ENCODE measurements at places on chromosomes 13 and 19.

DNA sequence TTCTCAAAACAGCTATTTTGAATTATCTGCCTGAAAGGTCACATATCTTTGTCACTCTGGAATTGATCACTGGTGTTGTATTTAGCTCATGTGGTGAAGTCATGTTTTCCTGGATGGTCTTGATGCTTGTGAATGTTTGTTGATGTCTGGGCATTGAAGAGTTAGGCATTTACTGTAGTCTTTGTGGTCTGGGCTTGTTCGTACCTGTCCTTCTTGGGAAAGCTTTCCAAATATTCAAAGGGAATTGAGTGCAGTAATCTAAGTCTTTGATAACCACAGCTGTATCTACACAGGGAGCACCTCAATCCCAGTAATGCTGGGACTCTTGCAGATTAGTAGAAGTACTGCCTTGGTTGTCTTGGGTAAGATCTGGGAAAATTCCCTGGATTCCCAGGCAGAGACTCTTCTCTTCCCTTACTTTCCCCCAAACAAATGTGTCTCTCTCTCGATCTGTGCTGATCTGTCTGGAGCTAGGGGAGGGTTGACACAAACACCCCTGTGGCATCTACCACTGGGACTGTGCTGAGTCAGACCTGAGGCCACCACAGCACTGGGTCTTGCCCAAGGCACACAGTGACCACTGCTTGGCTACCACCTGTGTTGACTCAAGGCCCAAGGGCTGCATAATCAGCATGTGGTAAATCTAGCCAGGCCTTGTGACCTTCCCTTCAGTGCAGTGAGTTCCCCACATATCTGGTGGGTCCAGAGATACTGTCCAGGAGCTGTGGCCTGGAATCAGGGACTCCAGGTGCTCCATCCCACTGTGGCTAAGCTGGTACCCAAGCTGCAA lies 5.5 kb upstream of the CYP4F3 start:
- DNase-seq = no peak

DNA sequence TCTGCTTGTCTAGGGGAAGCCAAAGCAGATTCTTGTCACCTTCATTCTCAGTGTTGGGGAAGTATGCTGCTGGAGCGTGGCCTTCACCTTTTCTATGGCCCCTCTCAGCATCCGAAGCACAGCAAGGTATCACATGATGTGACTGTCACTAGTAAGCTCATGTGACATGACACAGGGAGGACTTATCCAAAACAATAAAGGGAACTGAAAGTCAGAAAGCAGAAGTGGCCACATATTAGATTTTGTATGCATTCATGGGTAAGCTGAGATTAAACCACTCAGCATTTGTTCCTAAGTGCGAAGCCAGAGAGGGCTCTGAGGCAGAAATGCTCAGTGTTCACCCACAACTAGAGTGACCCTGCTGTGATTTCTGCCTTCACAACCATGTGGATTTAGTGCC lies 72.8 kb upstream of the PCDH8 start:
- DNase-seq = no peak

- DNase-seq = no peak
Observed at GRCh38 chr13:42603571-42603970, 29.6 kb downstream of the TNFSF11 start.

- DNase-seq = no peak
Observed at GRCh38 chr19:46919324-46919723, 58.5 kb downstream of the ARHGAP35 start.
